ENCODE measurements at places on chromosomes 12 and 14.

DNA sequence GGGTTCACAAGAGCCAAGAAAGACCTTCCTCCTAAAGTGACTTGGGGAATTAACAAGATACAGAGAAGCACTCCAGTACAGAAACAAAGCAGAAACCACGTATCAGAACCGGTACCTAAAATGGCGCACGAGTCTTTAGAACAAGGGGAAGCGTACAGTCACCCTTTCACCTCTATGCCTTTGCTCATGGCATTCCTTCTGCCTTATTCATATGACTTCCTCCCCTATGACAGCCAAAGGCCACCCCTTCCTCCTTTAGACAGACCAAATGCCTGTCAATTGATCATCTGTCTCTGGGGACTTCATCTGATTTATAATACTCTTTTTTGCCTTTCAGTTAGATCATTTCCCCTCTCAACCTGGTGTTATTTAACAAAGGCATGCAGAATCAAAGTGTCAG lies 89.5 kb upstream of the OSBPL8 start:
- no peak for DNase-seq

GRCh38 chr12:53575502-53576249 lies 50.5 kb downstream of the ATF7 start:
- no peak for DNase-seq

- no peak for DNase-seq
Observed at GRCh38 chr12:100553936-100554335, 19.5 kb upstream of the GAS2L3 start.

GRCh38 chr12:11178250-11178649 lies 7.3 kb downstream of the SMIM10L1 start:
- DNase-seq: no peak

DNA sequence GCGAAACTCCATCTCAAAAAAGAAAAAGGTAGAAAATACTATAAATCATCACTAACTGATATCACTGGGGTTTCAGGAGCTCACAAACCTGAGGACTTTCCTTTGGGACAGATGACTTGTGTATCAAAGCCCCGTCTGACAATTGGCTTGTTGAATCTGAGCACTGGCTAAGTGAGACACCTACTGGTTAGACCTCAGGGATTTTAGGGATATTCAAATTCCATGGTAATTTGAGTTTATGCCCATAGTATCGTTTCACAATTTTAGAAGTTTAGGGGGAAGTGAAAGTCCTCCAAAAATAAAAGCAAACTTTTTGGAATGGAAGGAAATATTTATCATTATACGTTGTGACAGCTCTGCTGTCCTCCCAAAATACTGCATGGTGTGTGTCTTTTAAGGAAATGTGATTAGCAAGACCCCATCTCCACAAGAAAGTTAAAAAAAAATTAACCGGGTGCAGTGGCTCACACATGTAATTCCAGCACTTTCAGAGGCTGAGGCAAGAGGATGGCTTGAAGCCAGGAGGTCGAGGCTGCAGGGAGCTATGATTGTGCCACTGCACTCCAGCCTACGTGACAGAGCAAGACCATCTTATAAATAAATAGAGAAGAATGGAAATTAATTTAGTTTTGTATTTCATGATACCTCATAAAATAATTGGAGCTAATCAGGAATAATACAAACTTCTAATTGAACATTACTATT lies 49.2 kb downstream of the FBXL14 start:
- DNase-seq: no peak

- DNase-seq: no peak
Observed at GRCh38 chr12:5904441-5904840, 40.6 kb downstream of the ANO2 start.
